ENCODE measurements at places on chromosomes 1 and 21. TPM values are rescaled to one million over a fixed set of nuclear protein-coding genes. Genes with fewer than 3 reads are reported as not detected.

Gene SFN
- total RNA-seq, result 202 TPM

Gene FCRLB
- total RNA-seq, result not detected

Gene KLHDC7A
- total RNA-seq, result 1.4 TPM

Gene LCE3D
- total RNA-seq, result not detected

Gene CCDC27
- total RNA-seq, result not detected

Gene ADAM30
- not detected for total RNA-seq

Gene CDKN2C
- 6.4 TPM for total RNA-seq

Gene CCDC185
- not detected for total RNA-seq

Gene FCGR3A
- 3.7 TPM for total RNA-seq

Gene C1orf115
- total RNA-seq, result 65.8 TPM

Gene FASLG
- 0.70 TPM for total RNA-seq

Gene S100A1
- total RNA-seq, result 1.9 TPM

Gene ETV3L
- not detected for total RNA-seq

Gene HSPA6
- 0.64 TPM for total RNA-seq

Gene UMODL1
- total RNA-seq, result 0.28 TPM

Gene LCE3E
- not detected for total RNA-seq
